Stimulated activated CD8-positive, alpha-beta memory T cell treated with anti-CD3 and anti-CD28 coated beads, Interleukin-15, amount 100 ng/mL, for 24 hours (primary cell): ENCODE measurements at places on chromosomes 5 and 9.

DNA sequence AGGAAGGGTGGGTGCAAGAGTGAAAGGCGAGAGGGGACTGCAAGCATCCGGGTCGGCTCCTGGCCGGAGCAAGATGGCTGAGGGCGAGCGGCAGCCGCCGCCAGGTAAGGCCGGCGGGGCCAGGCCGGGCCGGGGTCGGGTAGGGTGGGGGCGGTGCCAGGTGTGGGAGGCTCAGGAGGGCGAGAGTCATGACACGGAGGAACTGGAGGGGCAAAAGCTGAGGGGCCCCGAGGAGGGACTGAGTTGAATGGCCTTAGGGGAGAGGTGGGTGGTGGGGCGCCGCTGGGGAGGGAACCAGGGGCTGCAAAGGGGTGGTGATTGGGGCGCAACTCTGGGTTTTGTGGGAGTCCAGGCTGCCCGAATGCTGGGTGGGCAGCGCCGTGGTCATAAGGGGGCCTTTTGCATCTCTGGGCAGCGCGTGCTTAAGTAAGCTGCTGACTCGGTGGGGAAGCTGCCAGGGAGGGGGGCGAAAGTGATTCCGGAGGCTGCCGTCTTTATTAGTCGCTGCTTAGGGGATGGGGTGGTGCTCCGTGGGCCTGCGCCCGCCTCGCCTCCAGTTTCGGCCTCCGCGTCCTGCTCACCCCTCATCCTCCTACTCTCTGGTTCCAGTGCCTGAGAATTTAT lies 425 bp downstream of the PTPA start:
- no peak for DNase-seq

- no peak for DNase-seq
Measured at GRCh38 chr5:93723681-93724080, 17.7 kb downstream of the POU5F2 start.

GRCh38 chr5:199197-199949 lies 8.1 kb downstream of the LRRC14B start:
- no peak for DNase-seq

DNA sequence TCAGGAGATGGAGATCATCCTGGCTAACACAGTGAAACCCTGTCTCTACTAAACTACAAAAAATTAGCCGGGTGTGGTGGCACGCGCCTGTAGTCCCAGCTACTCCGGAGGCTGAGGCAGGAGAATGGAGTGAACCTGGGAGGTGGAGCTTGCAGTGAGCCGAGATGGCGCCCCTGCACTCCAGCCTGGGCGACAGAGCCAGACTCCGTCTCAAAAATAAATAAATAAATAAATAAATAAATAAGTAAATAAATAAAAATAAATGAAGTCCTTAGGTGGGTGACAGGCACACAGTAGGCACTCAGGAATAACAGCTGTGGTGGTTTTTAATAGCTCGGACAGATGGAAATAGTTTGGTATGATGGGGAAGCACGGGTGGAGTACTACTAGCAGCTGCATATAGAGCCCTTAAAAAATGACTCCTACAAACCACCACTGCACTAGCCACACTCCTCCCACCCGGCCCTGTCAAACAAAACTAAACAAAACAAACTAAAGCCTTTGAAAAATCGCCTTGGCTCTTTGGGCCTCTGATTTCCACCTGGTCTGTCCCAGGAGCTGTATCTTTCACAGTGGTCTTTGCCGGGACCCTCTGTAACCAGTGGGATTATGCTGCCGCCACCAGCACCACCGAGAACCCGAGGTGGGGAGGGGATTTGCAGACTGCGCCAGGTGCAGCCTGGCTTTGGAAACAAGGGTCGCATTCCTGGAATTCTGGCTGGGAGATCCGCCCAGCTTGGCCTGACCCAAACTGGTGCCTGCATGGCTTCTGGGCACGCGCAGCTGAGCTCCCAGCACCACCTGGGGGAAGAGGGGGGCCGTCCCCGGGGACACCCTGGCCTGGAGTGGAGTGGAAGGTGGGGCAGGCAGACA lies 5.1 kb upstream of the WDR5 start:
- no peak for DNase-seq

DNA sequence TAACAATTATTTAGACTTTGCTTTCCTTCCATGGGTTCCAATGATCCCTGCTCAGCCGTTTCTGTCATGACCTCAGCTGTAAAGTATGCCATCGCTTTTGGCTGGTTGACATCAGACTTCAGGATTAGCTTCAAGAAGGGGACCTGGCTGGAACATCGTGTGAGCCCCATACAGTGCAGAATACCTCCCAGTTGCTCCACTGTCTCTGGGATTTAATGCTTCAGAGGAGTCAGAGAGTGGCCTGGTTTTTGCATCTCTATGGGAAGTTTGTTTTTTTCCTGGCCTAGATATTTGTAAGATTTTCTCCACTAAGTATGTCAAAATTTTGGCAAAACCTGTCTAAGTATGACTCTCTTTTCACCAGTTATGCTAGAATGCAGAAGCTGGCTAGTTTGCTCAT lies 216.9 kb downstream of the GABBR2 start:
- DNase-seq = no peak

DNA sequence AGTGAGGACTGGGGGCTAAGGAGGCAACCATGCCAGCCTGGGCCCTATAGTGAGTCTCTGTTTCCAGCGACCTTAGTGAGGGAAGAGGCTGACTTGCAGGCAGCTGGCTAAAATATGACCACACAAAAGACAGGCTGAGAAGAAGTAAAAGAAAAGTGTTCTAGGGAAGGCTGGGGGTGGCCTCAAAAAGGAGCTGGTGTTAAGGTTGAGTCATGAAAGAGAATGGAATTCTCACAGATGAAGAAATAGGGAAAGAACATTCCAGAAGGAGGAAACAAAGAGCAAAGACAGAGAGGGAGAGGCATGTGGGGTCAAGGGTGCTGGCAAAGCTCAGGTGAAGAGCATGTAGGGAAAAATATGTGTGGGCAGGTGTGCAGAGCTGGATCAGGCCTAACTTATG lies 302.7 kb upstream of the RFX3 start:
- DNase-seq = no peak

DNA sequence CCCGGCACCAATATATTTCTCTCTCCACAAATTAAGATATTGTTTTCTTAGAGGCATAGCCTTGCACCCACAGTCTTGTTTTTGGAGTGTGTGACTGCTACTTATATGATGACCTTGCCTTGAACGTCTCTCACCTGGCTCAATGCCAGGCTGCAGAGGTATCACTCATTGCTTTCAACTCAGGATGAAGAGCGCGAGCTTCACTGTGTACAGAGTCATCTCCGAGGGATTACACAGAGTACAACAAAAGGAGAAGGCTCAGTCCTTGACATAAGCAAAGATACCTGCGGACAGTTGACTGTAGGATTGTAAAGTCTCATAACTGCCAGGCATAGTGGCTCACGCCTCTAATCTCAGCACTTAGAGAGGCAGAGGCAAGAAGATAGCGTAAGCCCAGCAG lies 53.8 kb downstream of the CD180 start:
- DNase-seq = no peak

DNA sequence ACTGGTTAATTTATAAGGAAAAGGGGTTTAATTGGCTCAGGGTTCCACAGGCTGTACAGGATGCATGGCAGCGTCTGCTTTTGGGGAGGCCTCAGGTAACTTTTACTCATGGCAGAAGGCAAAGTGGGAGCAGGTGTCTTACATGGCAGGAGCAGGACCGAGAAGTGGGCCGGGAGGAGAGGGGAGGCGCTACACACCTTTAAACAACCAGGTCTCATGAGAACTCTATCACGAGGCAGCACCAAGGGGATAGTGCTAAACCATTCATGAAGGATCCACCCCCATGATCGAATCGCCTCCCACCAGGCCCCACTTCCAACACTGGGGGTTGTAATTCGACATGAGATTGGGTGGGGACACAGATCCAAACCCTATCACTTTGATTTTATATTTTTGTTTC lies 21.7 kb downstream of the TMEM171 start:
- DNase-seq = no peak

DNA sequence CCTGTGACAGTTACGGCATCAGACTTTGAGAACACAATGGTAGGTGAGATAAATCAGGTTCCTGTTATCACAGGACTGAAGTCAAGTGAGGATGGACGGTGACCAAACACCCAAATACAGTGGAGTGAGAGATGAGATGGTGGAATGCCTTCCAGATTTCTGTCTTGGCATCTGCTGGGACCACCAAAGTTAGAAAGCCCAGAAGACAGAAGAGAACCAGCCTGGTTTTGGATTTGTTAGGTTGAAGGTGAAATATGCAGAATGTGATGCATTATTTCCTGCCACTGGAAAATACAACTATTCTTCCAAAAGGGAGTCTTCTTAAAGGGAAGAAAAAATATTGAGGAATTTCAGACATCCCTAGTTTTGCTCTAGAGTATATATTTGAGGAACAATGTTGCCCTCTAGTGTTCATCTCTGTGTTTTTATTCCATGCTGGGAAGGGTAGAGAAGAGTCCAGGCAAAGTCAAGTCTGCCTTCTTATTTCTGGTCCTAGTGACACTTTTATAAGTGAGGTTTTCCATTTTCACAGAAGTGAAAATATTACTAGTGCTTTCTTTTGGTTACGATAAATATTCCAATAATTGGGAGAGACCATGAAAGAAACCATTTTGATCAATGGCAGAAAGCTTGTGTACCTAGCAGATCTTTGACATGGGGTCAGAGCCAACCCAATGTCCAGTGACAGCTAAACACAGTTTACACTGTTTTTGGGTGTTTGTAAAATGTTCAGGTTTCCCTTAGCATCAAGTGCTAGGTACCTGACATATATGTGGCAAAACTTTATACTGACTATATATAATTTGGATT lies 142.3 kb upstream of the ANKH start:
- DNase-seq = no peak

- DNase-seq = no peak
Measured at GRCh38 chr9:137407590-137408300, 15.2 kb downstream of the EXD3 start.

- DNase-seq = no peak
Measured at GRCh38 chr9:89915187-89915586, 310.4 kb downstream of the GADD45G start.

GRCh38 chr5:100855937-100856430 lies 47.1 kb downstream of the ST8SIA4 start:
- no peak for DNase-seq

GRCh38 chr9:110351009-110351467 lies 13.4 kb upstream of the TXNDC8 start:
- DNase-seq = no peak

DNA sequence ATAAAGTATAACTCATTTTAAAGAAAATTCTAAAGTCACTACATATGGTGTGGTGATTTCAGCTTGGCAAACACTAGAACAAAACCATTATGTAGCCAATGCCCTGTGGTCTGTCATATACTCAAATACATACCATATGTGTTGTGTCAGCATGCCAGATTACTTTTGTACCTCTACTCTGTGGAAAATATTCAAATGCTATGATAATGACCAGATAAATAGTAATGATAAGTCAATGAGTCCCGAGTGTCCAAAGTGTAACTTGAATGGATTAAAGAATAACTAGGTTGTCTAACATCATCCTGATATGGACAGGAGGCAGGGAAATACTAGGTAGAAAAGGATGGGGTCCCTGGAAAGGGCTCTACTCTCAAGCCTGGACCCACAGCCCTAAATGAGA lies 58.0 kb upstream of the IL6ST start:
- DNase-seq = no peak

DNA sequence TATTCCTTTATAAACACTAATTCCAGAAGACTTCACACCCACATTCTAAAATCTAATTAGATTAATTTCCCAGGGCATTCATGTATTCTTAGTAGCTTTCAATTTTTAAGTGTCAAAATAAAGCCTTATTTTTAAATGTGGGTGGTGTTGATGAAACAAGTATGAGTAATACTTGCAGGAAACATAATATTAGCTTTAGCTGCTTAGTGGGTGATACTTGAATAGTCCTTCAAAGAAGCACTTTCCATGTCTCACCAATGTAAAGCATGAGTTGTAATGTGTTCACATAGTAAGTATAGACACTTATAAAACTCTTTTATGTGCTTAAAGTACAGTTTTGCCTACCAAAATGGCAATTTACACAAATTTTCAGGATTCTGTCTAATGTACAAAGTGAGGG lies 6.9 kb downstream of the FNBP1 start:
- no peak for DNase-seq

- DNase-seq = no peak
Measured at GRCh38 chr5:77791356-77791755, 15.2 kb upstream of the TBCA start.

GRCh38 chr9:38671372-38671731 lies 48.6 kb downstream of the FAM240B start:
- DNase-seq = no peak

DNA sequence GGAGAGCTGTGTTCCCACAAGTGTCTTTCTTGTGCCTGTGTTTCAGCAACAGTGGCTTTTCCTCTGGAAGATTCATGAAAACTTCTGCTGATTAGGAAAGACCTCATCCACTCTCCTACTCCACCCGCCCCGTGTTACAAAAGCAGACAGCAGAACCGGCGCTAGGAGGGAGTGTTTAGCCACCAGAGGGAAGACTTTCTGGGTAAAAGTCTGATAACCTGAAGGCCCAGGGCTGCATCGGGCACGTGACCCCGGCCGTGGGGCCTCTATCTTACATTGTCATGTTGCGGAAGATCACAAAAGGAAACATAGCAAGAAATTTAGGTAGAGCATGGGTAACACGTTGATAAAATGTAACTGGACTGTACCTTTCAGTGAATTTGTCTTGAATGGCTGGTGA lies 32.0 kb upstream of the DMRT2 start:
- DNase-seq = no peak

GRCh38 chr5:170894665-170895064 lies 32.8 kb downstream of the RANBP17 start:
- no peak for DNase-seq

- DNase-seq = no peak
Measured at GRCh38 chr5:164027738-164028137, 522.3 kb downstream of the MAT2B start.

GRCh38 chr5:60535198-60535597 lies 164.8 kb downstream of the DEPDC1B start:
- DNase-seq = no peak

- no peak for DNase-seq
Measured at GRCh38 chr5:108251350-108251749, 130.5 kb downstream of the FBXL17 start.

DNA sequence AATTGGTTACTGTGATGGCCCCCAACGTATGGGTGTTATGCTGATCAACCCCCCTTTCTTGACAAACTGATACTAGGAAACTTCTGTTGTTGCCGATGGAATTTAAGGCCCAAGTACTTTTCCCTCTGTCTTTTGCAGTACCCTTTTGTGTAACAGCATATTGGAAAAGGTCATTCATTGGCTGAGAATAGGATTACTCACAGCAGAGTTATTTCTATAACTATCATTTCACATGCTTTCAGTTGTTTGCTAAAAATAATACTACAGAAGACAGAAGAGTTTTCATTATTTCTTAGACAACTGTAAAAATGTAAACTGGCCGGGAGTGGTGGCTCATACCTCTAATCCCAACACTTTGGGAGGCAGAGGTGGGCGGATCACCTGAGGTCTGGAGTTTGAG lies 329.5 kb downstream of the KIAA0825 start:
- no peak for DNase-seq

- DNase-seq = no peak
Measured at GRCh38 chr5:127311781-127312525, 21.4 kb downstream of the MEGF10 start.

DNA sequence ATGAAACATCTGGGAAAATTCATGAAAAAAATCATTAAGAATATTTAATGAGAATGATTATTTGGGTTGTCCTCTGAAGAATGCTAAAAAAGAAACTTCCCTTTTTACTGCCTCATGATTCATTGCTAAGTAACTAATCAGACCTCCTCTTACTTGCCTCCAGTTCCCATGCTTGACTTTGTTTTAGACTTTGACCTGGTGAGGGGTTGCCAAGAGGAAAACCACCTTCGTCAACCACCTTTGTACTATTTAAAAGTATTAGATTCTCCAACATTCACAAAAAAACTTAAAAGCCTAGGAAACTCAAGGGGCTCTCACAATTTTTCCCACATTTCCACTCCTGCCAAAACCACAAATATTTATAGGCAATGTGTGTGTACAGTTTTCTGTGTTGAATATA lies 115.2 kb upstream of the ST8SIA4 start:
- DNase-seq = no peak
